DMS153 (cell line): ENCODE measurements at places on chromosomes 1 and 21.
A peak's percentile ranks its signal among the peaks of the same experiment; 100 is the strongest.

- peak; percentile 72 for DNase-seq
Measured at GRCh38 chr21:39518055-39518846, 66.5 kb downstream of the SH3BGR start.

- DNase-seq: peak; percentile 14
Measured at GRCh38 chr1:1842360-1843146, 48.3 kb downstream of the GNB1 start.

- DNase-seq: no peak
Measured at GRCh38 chr1:178908358-178908757, 37.5 kb upstream of the ANGPTL1 start.

DNA sequence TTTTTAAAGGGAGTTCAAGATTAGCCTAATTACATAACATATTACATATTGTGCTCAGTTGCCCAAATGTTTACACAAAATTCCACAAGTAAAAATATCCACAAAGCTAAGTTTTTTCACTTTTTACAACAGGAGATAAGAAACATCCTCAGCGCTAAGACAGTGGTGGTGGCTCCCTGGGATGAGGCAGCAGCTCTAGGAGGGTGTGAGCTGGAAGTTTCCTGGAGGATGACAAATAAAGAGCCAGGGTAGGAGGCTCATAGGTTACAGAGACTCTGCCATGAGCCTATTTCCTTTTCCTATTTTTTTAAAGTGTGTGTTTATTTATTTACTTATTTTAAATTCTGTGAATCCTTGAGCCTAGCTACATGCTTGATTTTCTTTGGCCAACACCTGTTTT lies 91.7 kb downstream of the COL24A1 start:
- DNase-seq: no peak

- peak; percentile 96 for DNase-seq
Measured at GRCh38 chr1:221715321-221716169, 26.3 kb downstream of the DUSP10 start.

- no peak for DNase-seq
Measured at GRCh38 chr21:30480145-30480544, at the start of gene KRTAP19-1. Gene KRTAP19-1, minus strand, starts transcription at chr21:30480367. Its CDS starts 50 bp downstream, at chr21:30480317.

DNA sequence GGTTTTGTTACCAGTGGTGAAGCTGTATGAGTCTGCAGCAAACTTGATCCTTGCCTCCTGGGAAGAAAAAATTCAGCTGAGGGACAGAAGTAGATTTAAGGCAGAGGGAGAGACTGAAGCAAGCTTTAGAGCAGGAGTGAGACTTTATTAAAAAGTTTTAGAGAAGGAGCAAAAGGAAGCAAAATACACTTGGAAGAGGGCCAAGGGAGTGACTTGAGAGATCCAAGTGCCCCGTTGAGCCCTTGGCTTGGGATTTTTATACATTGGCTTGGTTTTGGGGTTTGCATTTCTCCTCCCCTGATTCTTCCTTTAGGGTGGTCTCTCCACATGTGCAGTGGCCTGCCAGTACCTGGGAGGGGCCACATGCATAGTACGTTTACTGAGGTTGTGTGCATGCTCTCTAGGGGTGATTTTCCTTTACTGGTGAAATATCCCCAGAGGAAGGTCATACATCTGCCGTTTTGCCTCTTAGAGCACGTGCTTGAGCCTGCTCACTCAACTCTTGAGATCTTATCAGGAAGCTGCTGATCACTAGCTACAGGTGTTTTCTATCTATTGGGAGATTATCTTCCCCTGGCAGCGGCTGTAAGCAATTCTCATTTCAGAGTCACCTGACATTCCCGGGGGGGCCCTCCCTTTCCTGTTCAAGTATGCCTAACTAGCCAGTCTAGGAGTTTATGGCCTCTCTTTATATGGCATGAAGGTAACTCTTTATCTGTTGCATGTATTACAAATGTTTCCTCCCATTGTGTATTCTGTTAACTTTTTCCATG lies 20.3 kb downstream of the FASLG start:
- DNase-seq: peak; percentile 83

DNA sequence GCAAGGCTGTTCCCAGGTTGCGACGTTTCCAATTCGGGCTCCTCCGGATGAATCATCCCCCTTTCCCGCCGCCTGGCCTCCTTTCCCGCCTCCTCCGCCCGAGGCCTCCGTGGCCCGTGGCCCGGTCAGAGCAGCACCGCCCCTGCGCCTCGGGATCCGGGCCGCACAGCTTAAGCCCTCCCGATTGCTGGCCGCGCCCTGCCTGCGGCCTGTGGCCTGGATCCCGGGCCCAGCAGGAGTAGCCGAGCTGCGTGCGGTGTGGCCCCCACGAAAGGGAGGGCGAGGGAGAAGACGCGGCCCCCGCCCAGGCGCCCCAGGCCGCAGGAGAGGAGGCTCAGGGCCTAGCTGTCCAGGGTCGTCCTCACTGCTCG lies 1.0 kb downstream of the TMEM200B start:
- no peak for DNase-seq

- peak; percentile 88 for DNase-seq
Measured at GRCh38 chr1:153658400-153659174, at the start of gene SNAPIN. Gene SNAPIN, plus strand, starts transcription at chr1:153658703. Its CDS starts 41 bp downstream, at chr1:153658744.

DNA sequence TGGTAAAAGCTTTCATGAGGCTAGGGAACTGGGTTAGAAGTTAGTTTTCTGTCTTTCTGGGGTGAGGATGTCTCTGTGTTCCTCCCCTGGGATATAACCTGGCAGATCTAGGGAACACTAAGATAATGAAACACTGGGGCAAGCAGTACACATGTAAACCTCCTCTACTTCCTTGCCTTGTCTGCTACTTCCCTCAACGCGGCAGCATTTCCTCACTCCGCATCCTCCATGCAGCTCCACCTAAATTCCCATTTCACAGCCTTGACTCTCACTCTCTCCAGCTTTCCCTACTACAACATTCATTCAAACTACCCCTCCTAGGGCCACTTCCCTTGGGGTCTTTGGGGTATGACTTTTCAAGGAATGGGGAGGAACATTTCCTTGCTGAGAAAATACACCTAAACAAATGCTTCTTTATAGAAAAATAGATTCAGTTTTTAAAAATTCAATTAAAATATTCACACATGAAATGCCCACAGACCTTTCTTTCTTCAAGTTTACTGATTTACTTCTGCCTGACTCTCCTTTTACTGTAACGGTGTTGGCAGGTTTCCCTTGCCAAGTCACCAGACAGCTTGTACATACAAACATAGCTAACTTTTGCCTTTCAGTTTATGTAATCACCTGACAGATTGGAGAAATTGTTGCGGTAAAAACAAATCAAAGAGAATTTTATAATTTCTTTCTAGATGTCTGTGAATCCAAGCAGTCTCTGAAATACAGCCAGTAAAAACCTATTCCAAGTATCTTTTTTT lies 90.1 kb downstream of the TNFSF18 start:
- no peak for DNase-seq

DNA sequence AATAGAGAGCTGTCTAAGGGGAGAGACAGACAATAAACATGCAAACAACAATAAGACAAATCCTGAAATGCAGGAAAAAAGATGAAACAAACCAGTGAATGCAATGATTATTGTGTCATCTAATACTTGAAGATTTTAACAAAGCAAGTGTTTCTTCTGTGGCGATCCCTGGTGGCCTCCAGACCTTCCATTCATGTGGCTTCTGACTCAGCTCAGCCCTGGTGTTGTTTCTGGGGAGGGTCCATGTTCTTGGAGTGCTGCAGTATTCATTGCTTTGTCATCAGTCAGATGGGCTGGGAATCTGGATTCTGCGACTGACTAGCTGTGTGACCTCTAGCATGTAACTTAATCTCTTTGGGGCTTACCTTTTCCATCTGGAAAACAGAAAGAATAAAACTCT lies 1.5 kb upstream of the C2CD4D start:
- no peak for DNase-seq

GRCh38 chr1:19735440-19736127 lies 64.1 kb downstream of the TMCO4 start:
- DNase-seq: no peak

DNA sequence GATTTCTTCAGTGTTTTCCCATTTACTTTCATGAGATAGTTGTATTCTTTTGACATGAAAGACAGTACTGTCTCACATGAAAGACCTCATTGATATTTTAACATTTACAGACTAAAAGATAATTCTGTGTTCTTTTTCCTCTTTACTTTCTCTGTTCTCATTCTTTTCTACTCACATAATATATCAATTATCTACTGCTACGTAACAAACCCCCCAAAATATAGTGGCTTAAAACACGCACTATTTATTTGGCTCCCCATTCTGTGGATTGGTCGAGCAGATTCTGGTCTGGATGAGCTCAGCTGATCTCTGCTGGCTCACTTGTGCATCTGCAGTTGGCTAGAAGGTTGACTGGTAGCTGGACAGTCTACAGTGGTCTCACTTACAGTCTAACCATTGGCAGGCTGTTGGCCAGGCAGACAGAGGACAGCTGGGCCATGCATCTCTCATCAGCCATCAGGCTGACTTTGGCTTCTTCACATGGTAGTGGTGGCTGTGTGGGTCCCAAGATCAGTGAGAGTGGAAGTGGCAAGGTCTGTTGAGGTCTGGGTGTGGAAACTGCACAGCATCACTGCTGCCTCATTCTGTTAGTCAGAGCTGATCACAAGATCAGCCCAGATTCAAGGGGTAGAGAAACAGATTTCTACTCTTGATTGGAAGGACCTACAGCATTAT lies 63.2 kb downstream of the MPZL1 start:
- DNase-seq: no peak

- DNase-seq: no peak
Measured at GRCh38 chr1:98963064-98963758, 41.5 kb downstream of the PLPPR5 start.

- no peak for DNase-seq
Measured at GRCh38 chr1:47332779-47333577, 612 bp upstream of the CMPK1 start.

GRCh38 chr1:155940993-155941844 lies at the start of gene RXFP4:
Gene RXFP4, plus strand, starts transcription at chr1:155941638. Its CDS starts 72 bp downstream, at chr1:155941710.
- DNase-seq: peak; percentile 50

GRCh38 chr1:24803220-24803619 lies 58.0 kb downstream of the CLIC4 start:
- DNase-seq: no peak

DNA sequence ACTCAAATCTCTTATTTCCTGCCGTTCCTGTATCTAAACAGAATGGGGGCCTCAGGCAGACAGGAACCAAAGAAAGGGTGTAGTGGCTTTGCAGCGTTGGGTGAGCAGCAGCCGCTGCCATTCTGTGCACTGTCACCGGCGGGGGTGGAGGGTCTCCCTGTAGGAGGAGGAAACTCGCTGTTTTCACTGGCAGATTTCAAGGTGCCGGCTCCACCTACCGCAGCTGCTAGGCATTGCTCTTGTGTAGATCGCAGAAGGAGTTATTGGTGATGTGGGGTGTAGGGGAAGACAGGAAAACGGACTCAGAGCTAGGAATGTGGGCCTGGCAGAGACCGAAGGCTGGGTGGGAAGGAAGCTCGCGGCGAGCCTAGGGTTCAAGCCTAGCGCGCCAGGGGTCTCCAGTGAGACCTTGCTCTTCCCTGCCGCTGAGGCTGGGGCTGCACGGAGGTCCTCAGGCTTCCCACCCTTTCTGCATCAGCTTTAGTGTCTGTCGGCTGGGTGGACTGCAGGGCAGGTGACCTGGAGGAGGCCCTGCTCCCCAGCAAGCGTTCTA lies 20.8 kb downstream of the ATP5PO start:
- peak; percentile 80 for DNase-seq

DNA sequence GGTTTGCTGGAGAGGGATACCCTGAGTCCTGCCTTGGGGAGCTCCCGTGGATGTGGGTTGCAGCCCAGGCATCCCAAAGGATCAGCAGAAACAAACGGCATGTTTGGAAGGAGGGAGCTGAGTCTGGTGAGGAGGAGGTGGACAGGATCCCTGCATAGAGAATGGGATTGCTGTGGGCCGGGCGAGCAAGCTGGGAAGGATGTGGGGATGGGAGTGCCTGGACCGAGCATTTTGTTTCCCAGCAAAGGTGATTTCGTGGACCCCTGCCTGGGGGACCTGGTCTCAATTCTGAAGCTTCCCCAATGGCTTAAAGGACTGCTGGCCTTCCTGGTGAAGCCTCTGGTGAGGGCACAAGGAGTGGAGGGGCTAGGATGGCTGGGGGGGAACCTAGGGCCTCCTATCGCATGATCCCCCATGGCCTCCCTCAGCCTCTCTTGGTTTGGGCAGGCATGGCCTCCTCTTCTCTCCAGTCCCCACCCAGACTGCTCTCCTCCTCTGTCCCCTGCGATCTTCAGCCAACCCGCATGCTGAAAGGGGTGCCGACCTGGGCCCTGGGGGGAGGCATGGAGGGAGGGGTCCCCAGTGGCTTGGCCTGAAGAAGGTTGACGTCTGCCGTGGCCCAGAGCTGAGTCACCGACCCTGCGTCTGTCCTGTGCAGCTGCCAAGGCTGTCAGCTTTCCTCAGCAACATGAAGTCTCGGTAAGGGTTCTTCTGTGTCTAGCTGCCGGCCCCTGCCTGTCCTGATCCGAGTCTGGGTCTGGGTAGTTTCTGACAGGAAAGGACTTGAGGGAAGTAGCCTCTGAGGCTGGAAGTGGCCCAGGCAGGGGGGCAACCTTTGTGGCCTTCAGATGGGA lies 16.3 kb downstream of the FAAH start:
- DNase-seq: no peak

- DNase-seq: no peak
Measured at GRCh38 chr1:154714638-154715037, 106.7 kb upstream of the ADAR start.

GRCh38 chr1:191886977-191887376 lies 271.3 kb upstream of the RGS18 start:
- DNase-seq: no peak

DNA sequence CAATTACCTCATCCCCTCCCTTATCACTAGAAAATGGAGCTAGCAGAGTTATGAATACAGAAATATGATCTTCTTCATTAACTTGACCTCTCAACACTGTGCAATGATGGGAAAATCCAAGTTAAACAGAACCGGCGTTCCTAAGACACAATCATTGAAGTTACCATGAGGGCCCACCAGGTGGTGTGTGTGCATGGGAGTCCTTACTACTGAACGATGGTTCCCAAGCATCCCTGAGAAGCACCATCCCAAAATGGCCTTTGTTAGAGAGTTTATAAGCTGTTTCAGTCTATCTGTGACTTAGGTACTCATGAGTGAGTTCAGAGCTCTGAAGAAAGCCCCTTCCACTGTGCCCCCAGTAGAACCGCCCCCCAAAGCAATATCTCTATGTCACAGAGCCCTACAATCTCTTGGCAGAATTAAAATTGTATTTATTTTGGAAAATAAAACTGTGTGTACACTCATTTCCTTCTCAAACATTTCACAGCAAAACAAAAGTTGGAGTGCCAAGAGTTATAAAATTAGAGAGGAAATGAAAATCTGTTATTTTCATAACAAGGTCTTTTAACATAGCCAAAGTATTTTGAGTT lies 56.8 kb downstream of the PLD5 start:
- peak; percentile 65 for DNase-seq

GRCh38 chr1:110123224-110123623 lies 11.0 kb downstream of the UBL4B start:
- no peak for DNase-seq

- DNase-seq: peak; percentile 30
Measured at GRCh38 chr1:221961532-221962292, 219.8 kb upstream of the DUSP10 start.

- DNase-seq: no peak
Measured at GRCh38 chr1:236451796-236452373, 57.8 kb downstream of the EDARADD start.

DNA sequence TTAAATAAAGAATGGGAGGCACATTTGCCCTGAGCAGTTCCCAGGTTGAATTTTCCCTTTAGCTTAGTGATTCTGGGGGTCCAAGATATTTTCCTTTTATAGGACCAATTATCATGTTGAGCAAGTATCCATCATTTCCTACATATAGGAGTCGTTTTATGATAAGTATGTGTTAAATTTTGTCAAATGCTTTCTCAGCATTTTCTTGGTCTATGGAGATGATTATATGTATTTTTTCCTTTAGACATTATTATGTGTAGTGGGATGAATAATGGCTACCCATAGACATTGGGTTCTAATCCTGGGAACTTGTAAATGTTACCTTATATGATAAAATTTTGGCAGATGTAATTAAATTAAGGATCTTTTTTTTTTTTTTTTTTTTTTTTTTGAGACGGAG lies 128.7 kb downstream of the LMO4 start:
- no peak for DNase-seq
